ENCODE measurements at places on chromosomes 2 and 18.

- peak; percentile 3 for DNase-seq
Measured at GRCh38 chr2:112157472-112157871, 19.3 kb downstream of the FBLN7 start.

DNA sequence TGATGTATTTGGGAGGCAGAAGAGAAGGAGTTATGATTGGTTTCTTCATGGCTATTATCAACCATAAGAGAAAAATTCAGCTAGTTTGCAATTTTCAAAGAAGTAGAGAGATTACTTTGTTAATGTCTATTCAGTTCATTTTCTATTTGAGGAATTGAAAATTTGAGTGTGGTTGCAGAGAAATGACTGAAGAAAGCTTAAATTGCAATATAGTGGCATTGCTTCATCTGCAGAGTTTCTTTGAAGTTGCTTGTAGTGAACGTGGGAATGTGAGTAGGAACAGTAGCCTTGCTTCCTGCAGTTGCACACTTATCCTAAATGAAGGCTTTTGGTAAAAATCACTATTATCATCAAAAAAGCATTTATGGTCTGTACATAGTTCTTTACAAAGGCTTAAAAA lies 14.7 kb upstream of the CYRIA start:
- peak; percentile 73 for DNase-seq

DNA sequence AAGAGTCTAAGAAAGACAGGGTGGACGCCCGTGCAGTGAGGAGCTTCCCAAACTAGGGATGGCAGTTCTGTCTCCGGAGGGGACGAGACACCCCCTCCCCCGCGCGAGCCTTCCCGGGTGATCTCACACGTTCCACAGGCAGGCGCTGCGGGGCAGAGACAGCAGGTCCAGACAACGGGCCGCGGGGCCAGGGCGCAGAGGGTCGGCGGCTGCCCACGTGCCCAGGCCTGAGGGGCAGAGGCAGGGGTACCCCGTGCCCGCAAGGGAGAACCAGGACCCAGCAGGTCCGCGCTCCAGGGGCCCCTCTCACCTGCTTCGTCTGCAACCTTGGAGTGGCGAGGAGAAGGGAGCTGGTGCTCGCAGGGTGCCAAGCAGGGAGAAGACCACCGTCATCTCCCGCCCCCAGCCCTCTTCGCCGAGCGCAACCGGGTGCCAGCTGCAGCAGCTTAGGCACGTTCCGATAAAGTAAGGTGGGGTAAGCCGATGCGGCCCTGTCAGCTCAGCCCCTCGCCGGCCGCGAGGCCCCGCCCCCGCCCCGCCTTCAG lies at the start of gene GPR155:
Gene GPR155 (minus strand): TSS at position 467 of the 545 bp plus-strand sequence. CDS start 5,073 bp downstream, outside the sequence.
- DNase-seq: peak; percentile 75

- DNase-seq: no peak
Measured at GRCh38 chr2:130825966-130826253, 10.8 kb upstream of the ARHGEF4 start.

DNA sequence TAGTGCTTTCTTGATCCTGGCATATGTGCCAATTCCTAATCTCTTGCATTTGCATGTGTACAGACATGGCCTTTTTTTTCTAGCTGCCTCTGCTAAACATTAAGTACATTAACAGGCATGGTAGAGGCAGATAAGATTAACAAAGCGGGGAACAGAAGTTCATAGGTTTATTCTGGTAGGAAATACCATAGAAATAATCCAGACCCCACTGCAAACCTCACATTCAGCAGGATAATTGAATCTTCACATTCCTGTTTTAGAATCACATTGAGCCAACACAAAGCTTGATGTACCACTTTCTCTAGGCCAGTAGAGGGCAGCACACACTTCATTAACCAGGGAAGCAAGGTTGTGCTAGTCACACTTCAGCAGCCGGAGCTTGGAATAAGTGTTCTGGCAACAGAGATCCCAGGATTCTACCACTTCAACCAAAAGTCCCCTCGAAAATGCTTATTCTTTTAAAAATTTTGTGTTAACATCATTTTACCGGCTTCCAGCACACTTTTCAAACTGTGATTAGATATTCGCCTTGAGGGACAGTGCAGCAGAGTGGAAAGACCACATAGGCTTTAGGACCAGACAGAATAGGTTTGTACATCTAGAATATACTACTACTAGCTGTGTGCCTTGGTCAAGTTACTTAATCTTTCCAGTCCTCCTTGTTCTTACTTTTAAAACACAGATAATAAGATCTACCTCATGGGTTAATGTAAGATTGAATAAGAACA lies 420.2 kb upstream of the CHST9 start:
- DNase-seq: peak; percentile 46

- peak; percentile 57 for DNase-seq
Measured at GRCh38 chr2:44170311-44170717, 1.6 kb downstream of the PPM1B start.

GRCh38 chr2:24203029-24203786 lies 28.4 kb downstream of the FAM228A start:
- DNase-seq: no peak

DNA sequence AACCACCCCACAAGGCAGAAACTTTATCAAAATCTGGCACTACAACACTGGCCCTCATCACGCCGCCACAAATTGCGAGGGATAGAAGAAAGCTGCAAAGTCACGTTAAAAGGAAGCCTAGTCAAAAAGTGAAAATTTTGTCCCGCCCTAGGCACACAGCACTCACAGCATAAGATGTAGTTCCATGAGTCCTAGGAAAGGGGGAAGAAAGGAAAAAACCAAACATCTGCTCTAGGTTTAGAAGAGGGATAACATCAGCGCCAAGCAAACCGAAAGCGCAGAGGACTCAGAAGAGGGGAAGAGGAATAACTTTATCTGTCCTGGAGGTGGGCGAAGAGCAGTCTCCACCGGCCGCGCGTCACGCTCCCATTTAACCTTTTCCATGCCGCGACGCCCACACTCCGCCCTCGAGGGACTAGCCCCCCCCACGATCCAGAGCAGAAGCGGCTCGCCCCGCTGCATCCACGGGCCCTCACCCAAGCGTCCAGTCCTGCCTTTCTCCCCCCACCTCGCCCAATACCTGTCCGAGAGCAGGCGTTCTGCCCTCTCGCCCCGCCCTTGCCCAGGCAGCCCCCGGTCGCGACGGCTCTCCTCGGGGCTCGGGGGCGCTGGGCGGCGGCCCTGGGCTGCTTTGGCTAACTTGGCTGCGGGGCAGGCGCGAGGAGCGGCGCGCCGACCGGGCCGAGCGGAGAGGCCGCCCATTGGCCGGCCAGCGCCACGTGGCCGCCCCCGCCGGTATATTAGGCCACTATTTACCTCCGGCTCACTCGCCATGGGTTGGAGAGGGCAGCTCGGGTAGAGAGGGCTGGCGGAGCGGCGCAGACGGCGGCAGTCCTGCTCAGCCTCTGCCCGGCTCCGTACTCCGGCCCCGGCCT lies at the start of gene HOXD1:
Gene HOXD1 (plus strand): TSS at position 770 of the 875 bp plus-strand sequence. CDS start 134 bp downstream, outside the sequence.
- no peak for DNase-seq

DNA sequence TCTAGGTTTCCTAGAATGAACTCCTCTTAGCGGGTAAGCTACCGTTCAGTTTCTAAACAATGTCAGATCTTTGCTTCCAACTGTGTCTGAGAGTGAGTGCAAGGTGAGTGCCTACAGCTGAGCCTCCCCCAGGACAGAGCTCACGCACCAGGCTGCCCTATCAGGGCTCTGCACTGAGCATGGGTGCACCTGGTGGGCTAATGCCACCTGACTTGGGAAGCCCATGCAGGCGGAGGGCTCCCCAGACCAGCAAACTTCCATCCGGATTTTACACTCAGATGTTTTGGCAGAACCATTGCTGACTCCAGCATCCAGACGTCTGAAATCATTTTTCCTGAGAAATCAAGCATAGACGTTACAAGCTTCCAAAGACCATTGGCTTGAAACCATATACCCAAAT lies 16.1 kb upstream of the MLPH start:
- no peak for DNase-seq

- DNase-seq: no peak
Measured at GRCh38 chr2:107001551-107001950, 115.6 kb upstream of the ST6GAL2 start.

DNA sequence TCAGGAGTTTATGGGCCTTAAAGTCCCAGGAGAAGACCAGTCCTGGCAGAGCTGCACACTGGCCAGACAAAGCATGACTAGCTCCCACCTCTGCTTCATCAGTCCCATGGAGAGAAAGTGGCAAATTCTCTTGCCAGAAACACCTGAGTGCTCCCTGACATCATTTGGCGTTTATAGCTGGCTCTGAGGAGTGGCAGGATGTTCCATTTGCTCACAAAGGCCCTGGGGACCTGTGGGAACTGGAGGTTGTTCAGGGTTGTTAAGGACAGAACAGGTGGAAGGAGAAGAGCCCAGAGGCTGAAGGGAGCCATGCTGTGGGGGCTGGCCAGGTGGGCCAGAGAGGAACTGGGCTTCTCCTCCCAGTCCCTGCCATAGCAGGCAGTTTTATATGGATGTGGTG lies 56.1 kb downstream of the RPL37A start:
- no peak for DNase-seq

DNA sequence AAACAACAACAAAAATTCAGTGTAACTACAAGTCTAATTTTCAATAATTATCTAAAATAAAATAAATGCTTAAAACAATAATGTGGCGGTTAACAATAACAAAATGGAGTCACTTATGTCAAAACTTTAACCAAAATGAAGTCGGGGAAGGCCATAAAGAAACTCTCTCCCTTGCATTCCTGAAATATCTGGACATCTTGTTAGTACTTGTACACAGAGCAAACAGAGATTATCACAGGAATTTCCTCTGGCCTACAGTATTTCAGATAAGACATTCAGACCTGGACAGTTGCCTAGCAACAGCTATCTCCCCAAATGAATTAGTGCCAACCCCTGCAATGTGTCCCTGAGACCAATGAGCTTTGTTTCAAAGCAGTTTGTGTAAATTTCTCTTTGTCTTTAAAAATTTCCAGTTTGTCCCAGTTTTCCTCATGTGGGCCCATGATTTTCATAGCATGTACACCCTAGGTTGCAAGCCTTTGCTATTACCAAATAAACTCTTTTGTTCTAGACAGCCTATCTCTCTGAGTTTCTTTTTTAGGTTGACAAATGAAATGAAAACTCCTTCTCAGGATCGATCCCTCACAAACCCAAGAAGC lies 68.6 kb downstream of the EXOC6B start:
- DNase-seq: no peak

DNA sequence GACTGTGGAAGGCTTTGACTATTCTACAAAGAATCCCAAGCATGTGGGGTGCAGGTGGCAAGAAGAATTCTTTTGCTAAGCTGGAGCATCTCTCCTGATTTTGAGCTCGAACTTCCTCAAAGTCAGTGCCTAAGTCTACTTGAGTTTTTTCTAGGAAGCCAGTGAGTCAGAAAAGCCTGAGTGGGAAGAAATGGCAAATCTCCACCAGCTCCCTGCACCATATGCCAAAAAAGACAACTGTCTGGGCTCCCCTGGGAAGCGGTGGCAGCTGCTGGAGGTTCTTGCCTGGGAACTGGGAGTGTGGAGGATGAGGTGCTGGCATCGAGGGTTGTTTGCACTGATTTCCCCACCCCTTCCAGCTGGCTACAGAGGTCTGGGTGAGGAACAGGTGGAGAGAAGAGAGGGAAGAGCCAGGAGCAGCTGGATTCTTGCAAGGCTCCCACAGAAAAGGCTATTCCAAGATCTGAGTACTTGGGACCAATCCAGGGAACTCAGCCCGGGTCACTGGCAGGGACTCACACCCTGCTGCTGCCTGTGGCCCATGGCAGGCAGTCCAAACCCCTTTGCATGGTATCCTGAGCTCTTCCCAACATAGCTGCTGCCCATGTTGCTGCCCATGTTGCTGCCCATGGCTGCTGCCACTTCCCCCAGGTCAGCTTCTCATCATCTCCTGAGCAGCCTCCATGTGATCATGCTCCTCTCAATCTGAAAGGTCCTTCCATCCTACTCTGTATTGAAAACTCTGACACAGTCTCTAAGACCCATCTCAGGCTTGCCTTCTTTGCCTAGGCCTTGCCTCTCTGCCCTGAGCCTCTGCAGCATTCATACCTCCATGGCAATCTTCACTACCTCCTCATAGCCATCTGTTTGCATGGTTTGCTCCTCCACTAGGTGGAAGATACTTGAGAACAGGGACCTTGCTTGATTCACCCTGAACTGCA lies 128.3 kb upstream of the SPATS2L start:
- peak; percentile 5 for DNase-seq

DNA sequence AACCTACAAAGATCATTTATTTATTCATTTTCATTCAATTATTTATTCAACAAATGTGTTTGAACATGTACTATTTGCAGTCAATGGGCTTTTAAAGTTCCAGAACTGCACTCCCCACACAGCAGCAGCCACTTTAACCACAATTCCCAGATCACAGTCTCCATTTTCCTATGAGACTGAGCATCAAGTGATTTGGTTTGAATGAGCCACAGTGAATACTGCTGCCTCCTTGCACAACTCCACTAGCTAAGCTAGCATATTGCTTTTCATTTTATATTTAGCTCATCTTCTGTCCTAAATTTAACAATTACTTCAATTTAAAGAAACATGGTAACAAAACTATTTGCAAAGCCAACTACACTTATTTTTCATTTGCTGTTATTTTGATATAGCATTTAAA lies 353.4 kb upstream of the VRK2 start:
- no peak for DNase-seq

GRCh38 chr2:3712831-3713503 lies 9.6 kb downstream of the DCDC2C start:
- no peak for DNase-seq

GRCh38 chr2:108835040-108835439 lies 48.5 kb downstream of the CCDC138 start:
- no peak for DNase-seq

- peak; percentile 29 for DNase-seq
Measured at GRCh38 chr18:24514439-24514838, 54.0 kb downstream of the HRH4 start.

DNA sequence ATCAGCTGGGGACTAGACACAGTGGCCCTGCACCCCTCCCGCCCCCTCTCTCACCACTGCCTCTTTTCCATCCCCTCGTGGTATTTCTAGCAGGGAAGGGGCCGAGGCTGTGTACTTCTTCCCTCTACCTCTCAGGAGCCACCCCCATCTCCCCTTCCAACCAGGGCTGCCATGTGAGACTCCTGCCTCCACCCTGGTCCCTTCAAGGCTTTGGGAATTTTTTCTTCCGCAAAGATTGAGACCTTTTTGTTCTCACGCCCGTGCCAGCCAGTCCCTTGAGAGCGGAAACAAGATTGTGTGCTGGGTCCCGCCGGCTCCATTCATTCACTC lies 39.1 kb downstream of the LPIN1 start:
- no peak for DNase-seq

- no peak for DNase-seq
Measured at GRCh38 chr18:13235981-13236380, 17.4 kb downstream of the LDLRAD4 start.

- DNase-seq: no peak
Measured at GRCh38 chr2:215637651-215638050, 201.8 kb upstream of the FN1 start.

DNA sequence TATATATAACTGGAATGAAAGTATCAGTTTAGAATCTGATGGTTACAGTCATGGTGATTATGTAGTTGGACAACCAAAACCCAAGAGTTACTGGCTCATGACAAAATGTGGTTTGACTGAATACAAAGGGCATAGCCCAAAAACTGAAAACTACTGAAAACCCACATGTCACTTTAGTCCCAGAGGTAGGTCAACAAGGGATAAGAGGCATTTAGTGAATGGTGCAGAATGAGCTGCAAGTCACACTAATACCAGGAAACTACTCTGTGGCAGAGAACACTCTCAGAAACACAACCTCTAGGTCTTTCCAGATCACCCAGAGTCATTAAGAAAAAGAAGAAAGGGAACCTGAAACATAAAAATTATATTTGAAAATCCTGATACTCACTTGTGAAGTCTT lies 154.5 kb downstream of the AGPS start:
- DNase-seq: no peak

GRCh38 chr18:48404716-48405507 lies 4.3 kb downstream of the ZBTB7C start:
- DNase-seq: peak; percentile 18

GRCh38 chr2:122610948-122611609 lies 855.6 kb downstream of the TSN start:
- no peak for DNase-seq

- no peak for DNase-seq
Measured at GRCh38 chr18:55907453-55908175, 319.6 kb upstream of the TCF4 start.

Data from suppressor macrophage (primary cell).